Neural progenitor cell (in vitro differentiated cells): ENCODE measurements at places on chromosomes 11 and 22.

DNA sequence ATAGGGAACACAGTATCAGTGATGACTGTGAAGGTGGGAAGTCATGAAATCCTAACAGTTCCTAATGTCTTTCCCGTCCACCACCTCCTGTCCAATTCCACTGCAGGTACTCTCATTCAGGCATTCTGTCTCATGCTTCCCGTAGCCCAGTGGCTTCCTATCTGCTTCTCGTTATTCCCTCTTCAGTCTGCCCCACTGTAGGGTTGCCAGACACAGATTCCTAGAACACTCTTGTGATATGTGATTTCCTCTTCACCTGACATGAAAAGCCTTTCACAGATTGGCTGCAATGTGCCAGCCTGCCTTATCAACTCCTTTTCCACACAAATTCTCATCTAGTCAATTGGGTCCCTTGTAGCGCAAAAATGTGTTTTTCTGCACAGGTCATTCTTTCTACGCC lies 49.0 kb downstream of the C2CD3 start:
- no peak for DNase-seq

DNA sequence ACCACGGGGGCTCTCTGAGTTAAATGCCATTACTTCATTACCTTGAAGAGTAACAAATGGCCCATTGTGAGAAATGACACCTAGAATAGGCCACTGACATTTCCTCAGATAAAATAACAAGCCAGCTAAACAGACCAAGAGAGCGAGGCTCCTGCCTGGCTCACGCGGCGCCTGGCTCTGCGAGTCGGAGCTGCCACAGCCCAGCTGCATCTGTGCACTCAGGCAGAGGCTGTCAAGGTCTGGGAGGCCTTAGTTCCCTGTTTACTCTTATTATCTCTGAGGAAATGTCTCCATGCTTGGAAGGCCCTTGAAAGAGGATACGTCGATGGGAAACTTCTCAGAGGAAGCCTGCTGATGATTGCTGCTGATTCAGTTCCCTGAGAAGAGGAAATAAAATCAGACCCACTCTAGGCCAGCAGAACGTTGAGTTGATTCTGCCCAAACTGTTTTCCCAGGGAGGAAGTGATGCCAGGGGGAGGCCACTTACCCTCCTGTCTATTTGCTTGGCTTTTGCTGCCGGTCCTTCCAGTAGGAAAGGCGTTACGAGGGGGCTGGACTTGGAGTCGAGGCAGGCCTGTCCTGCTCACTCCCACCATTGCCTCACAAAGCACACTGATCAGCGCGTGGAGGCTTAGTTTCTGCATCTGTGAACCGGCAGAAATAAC lies 208.8 kb downstream of the TBC1D22A start:
- peak; percentile 25 for DNase-seq

GRCh38 chr11:65585396-65586246 lies 9.8 kb downstream of the EHBP1L1 start:
- no peak for DNase-seq

- DNase-seq: no peak
Measured at GRCh38 chr11:43748095-43748494, 67.6 kb downstream of the HSD17B12 start.

- DNase-seq: no peak
Measured at GRCh38 chr11:19194620-19195308, 7.0 kb downstream of the CSRP3 start.

DNA sequence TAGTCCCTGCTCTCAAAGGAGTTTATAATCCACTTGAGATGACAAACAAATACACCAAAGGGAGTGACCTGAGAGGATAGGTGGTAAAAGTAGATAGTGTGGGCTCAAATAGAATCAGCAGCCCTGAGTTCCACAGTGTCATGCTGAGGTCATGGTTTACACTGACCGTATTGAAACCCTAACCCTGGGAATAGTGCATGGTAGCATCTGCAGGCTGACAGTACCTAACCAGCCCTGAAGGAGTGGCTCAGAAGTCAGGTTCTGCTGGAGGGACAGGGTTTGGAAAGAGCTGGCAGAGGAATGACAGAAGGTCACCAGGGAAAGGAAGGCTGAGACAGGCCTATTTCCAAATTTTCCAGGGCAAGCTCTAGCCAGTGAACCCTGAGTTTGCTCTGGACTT lies 9.2 kb upstream of the TMPRSS5 start:
- no peak for DNase-seq

GRCh38 chr11:72132646-72133045 lies 2.9 kb upstream of the FOLR3 start:
- DNase-seq: no peak

- no peak for DNase-seq
Measured at GRCh38 chr11:56172256-56172830, 4.1 kb upstream of the OR5J2 start.

DNA sequence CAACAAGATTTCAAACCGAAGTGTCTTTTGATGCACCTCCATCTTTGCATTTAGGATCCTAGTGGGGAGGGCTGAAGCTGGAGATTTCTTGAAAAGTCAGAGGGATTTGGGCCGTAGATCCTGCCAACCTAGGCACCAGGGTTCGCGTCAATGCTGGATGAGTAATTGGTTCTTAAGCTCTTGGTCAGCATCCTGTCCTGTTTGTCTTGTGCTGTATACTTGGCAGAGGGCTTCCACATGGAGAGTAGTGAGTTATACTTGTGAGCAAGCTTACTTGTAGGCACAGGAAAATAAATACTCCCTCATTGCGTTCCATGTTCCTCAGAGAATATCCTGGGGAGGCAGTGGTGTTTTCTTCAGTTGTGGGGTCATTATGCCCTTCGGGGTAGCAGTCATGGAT lies 12.6 kb downstream of the INSC start:
- no peak for DNase-seq

DNA sequence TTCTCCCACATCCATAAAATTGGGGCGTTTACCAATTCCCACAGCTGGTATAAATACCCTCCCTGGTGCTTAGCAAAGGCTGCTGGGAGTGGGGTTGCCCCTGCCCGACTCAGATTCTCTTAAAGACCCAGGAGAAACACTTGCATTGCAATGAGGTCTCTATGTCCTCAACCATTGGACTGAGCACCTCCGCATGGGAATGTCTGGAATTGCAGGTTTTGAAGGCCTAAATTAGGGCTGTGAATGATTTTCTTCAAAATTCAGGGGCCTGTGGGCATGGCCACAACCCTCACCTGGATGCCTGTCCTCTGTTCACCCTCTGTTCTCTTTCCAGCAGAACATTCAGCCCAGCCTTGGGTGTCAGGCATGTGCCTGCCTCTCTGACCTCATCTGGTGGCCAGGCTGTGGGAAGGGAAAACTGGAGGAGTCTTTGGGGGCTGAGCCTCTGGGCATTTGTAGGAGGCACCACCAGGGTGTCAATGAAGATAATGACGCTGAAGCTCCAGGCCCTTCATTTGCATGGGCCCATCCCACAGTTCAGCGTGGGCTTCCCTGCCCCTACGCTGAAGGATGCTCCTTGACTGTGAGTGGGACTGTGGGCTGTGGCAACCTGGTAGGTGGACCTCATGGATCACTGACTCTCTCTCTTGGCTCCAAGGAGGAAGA lies 52.7 kb upstream of the MYEOV start:
- no peak for DNase-seq

DNA sequence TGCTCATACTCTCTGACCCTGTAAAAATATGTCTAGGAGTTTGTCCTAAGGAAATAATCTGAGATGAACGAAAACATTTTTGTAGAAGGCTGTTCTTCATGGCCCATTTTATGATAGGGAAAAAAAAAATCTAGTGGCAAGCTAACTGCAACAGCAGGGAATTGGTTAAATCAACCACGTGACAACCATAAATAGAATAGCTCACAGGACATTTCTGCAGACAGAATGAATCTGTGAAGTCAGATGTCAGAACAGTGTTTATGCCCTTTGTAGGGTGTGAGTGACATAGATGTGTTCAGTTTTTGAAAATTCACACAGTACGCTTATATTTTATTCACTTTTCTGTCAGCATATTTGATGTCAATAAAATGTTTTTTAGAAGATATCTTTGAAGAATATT lies 16.1 kb downstream of the ARHGAP1 start:
- DNase-seq: no peak

GRCh38 chr11:17810746-17811145 lies 76.2 kb downstream of the KCNC1 start:
- no peak for DNase-seq

DNA sequence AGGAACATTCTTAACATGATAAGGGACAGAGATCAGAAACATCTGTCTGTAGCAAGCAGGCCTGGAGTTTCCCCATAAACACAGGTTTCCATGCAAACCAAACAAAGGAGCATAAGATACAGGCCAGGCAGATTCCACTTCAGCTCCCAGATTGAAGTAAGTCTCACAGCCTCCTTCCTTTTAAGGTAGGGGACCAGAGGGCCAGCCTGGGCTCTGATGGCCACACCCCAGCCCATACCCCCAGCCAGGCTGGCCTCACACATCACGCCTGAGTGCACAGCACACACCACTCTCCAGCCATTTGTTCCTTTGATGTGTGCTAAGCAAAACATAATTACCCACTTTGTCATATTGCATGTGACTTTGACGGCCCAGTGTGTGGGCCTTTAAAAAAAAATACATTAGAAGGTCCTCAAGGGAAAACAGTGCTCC lies 518.7 kb downstream of the NTM start:
- DNase-seq: peak; percentile 55

DNA sequence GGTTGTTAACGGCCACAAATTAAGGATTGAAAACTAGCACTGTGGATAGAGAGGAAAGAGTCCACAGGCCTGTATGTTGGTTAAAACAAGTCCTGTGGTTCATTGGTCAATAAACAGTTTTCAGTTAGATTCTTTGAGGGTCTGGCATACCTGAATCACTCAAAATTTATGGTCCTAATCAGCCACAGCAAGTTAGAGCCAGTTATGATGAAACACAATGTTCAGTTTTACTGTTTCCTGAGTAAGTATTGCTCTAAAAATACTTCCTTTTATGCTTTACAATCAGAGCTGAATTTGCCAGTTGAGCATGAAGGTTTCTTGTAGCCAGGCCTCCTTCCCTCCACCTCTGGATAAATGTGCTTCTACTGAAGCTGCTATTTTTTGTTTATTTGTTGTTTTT lies 12.9 kb upstream of the CAT start:
- no peak for DNase-seq

DNA sequence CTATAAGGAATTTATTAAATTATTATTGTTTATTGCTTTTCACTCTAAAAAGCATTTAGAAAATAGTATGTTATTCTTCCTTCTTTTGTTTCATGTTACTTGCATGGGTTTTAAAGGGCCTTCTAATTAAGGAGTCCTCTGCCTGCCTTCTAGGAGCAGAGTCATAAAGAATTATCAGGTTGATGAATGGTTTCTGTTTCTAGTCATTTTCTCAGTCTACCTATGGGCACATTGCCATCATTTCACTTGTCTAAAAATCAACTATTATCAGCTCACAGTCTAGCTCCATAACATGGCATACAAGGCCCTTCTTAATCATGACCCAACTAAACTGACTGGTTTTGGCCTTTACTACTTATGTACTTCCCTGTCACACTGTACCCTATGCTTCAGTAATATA lies 16.2 kb downstream of the DYNC2H1 start:
- DNase-seq: no peak

GRCh38 chr11:726278-727220 lies 20.5 kb downstream of the EPS8L2 start:
- peak; percentile 55 for DNase-seq

DNA sequence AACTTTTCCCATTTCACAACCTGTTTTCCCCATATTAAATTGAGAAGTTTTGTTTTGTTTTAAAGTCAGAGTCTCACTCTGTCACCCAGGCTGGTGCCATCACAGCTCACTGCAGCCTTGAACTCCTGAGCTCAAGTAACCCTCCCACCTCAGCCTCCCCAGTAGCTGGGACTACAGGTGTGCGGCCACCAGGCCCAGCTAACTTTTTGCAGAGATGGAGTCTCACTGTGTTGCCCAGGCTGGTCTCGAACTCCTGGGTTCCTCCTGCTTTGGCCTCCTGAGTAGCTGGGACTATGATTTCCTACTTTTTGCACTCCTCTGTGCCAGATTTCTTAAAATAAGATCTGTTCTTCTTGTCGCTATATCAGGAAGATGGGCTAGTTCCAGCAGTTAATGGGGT lies 44.9 kb downstream of the GNB1L start:
- DNase-seq: no peak

DNA sequence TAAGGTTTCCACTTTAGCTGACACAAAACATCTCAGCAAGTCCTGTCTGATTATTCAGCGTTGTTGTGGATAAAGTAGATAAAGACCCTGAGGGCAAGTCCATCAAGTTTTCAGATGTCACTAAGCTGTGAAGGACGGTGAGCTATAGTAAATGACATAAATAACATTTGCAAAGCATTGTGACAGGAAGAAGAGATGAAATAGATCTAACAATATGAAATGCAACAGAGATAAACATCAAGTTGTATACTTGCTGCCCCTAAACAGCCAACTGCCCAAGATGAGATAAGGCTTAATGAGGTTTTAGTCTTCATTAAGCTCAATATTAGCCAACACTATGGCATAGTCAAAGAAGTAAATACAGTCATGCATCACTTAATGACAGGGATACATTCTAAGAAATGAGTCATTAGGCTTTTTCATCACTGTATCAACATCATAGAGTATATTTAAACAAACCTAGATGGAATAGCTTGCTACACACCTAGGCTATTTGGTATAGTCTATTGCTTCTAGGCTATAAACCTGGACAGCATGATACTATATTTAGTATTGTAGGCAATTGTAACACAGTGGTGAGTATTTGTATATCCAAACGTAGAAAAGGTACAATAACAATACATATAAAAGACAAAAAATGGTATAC lies 625.1 kb upstream of the ANO5 start:
- no peak for DNase-seq

GRCh38 chr11:128701086-128701485 lies 7.2 kb downstream of the FLI1 start:
- DNase-seq: no peak

DNA sequence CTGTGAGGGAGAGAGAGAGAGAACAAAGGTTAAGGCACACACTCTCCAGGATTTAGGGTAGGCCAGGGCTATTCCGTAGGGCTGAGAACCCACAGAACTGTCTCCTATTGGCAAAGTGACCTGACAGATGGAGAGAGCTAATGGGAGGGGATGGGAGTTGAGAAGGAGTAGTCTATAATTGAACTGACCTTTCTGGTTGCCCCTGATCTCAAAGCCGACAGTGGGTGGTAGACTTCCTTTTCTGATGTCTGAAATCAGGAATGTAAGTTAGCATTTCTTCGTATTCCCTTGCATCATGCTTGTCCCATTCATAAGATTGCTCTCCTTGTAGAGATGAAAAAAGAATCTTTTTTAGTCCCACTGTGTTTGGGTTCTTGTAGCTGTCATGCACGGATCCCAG lies 210.1 kb downstream of the NTM start:
- DNase-seq: no peak

- peak; percentile 92 for DNase-seq
Measured at GRCh38 chr11:121800731-121801393, 315.2 kb downstream of the BLID start.
